ENCODE measurements at places on chromosomes 5 and 9.

DNA sequence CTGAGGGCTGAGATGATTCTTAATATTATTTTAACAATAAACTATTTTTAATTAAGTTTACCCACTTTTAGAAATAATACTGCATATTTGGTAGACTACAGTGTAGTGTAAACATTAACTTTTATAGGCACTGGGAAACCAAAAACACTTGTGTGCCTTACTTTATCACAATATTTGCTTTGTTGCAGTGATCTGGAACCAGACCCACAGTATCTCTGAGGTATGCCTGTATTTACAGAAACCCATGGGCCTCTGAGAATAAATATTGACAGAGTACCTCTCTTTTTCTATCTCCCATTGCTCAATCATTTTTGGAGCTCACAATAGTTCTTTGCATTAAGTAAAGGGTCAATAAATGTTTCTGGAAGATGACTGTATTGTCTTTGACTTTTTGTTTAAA is 73.3 kb downstream of the SLCO4C1 start:
- DNase-seq = no peak

- no peak for DNase-seq
These were observed 140.4 kb upstream of the EGFLAM start for GRCh38 chr5:38117784-38118479.

GRCh38 chr5:15160091-15160490 is 288.5 kb upstream of the ANKH start:
- no peak for DNase-seq

DNA sequence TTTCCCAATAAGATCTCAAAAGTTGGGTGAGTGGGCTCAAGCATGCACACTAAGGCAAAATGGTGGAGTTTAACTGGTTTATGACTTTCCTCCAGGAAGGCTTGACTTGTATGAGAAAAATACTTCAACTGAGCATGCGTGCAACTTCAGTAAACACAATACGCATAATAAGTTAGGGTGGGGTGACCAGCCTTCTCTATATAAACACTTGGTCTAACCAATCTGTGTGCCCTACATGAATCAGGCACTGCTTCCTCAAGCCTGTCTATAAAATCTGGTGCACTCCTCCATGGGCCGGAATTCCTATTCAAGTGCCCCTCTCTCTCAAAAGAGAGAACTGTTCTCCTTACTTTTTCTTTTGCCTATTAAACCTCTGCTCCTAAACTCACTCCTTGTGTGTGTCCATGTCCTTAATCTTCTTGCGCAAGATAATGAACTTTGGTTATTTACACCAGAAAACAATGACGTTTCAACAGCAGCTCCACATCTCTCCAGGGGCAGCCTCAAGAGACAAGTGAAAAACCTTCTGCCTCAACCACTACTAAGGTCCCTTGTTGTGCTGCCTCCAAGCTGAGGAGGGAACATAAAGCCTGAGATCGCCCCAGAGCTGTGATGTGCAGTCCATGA is 352.6 kb downstream of the CAAP1 start:
- DNase-seq = no peak

DNA sequence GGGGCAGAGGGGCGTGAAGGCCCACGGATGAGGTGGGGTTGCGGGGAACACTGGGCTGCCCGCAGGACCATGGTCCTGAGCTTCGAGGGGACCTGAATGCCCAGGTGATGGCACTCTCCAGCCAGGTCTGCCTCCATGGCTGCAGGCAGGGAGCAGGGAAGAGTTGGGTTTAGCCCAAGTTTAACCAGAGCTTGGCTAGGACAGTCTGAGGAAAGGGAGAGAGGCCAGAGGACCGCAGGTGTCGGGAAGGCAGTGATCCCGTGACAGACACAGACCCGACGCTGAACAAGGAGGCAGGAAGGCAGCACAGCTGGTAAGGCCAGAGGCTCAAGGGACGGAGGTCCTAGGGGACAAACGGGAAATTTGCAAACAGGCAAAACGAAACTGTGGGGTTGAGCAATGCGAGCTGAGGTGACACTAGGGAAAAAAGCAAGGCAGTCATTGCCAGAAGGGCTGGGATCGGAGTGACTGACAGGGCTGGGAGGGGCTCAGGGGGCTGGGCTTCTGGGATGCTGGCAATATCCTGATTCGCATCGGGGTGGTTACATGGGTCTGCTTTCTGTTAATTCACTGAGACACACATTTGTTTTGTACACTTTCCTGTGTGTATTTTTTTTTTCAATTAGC is 25.0 kb downstream of the ARPC5L start:
- no peak for DNase-seq

DNA sequence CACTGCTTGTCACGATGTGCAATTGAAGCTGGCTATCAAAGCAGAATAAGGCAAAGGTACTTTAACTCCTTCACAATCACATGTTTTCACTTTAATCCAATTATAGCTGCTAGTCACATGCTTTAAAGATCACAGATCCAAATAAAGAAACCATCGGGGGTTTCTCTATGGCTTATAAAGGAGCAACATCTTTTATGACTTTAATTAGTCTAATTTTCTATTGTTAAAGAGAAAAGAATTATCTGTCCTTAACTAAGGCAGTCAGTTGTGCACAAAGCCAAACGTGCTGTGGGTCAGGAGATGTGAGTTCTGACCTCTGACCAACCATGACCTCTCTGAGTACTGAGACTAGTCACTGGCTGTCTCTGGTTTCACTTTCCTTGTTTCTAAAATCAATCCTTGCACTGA is 561.1 kb downstream of the RAB3C start:
- DNase-seq = no peak

- DNase-seq = no peak
These were observed 46.1 kb upstream of the RIC1 start for GRCh38 chr9:5582835-5583195.

GRCh38 chr9:68947842-68948569 is 65.9 kb downstream of the PRKACG start:
- no peak for DNase-seq

DNA sequence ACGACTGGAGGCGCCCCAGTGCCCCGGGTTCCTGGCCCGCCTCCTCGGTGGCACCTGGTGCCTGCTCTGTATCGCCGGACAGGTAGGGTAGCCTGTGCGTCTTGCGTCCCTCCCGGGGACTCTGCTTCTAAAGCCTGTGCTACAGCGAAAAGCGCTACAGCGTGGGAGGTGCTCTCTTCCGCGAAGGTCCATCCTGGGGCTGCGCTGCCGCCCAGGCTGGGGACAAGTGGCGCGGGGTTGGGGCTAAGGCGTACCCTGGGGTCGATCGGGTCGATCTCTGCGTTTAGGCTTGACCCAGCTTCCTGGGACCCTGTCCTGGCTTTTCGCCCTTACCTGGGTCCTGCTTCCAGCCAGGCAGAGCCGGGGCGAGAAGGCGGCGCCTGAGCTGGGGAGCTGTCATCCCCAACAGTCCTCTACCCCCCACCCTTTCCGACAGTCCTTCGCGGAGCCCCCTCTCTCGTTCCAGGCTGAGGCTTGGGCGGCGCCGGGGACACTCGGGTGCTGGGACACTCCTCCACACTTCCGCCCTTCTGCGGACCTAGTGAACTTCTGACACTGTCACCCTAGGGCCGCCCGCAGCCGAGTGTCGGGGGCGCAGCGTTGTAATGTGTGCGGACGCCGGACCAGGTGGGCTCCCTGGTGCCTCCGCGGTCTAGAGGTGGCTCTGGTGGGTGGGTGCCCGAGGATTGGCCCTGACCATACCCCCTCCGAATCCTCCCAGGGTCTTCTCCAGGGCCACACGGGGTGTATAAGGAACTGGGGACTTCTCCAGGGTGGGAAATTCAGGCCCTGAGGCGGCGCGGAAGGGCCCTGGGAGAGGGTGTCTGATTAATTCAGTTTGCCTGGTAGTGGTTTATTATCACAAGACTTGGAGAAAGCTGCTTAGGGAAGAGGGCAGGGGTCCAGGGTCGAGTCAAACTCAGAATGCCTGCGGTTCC is 328.2 kb downstream of the SH3GL2 start:
- DNase-seq = no peak

GRCh38 chr5:65987982-65988381 is 61.6 kb downstream of the ERBIN start:
- DNase-seq = no peak

DNA sequence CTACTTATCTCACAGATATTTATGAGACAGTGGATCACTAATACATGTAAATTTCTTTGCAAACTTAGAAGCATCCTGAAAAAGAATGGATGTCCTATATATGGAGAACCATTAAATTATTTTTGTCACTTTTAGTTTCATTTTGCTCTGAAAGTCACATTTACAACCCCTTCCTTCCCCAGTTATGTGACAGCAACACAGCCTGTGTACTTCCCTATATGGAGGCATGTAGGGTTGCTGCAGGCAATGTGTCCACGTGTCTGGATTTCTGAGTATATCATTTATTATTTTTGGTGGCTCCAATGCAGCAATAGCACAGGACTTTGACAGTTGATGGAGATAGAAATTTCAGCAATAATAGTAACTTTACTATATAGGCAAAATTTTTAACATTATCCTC is 156.4 kb downstream of the ST8SIA4 start:
- DNase-seq = no peak

DNA sequence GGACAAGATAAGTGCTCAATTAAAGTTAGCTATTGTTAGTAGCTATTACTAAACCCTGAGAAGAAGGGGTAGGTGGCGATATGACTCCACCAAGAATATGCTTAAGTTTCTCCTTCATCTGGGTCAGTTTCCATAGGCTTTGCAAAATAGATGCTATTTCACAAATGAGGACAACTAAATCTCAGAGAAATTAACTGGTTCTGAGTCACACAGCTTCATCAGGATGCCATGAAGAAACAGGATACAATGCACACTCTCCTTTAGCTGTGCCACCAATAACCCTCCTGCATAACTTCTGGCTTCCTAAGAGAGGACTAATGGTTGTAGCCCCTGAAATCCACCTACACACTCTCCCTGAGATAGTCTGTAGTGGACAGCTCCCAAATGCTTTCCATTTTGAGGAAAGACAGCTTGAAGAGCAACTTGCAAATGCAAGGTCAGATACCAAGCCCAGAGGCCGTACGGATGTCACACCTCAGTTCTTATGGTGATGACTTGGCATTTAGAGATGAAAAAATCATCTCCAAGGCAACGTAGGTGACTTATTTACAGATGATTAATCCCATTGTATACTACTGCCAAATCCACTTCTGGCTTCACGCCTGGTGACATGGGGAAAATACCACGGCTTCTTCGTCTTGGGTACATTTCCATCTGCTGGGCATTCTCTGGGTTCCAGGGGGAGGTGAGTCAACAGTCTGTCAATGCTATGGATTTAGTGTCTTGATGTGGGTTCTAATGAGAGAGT is 251.4 kb upstream of the IL12B start:
- DNase-seq = no peak

DNA sequence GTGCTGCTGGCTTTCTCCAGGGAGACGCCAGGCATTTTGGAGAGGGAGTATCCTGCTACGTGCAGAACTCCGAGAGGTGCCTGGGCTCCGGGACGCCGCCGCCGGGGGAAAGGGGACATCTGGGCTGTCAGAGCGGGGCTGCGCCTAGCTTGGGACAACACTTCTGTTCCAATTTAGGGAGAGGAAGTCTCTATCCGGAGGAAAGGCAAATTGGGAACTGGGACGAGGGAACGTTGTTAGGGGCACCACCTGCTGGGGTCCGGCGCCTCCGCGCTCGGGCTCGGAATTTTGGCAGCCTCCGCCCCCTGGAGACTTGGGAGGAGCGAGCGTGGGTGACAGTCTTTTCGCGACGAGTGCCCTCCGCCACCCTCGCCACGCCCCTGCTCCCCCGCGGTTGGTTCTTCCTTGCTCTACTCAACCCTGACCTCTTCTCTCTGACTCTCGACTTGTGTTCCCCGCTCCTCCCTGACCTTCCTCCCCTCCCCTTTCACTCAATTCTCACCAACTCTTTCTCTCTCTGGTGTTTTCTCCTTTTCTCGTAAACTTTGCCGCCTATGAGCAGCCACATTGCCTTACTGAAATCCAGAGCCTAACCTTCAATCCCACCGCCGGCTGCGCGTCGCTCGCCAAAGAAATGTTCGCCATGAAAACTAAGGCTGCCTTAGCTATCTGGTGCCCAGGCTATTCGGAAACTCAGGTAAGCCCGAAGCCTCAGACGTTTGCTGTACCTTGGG is 1.6 kb downstream of the TSLP start:
- peak; percentile 23 for DNase-seq

DNA sequence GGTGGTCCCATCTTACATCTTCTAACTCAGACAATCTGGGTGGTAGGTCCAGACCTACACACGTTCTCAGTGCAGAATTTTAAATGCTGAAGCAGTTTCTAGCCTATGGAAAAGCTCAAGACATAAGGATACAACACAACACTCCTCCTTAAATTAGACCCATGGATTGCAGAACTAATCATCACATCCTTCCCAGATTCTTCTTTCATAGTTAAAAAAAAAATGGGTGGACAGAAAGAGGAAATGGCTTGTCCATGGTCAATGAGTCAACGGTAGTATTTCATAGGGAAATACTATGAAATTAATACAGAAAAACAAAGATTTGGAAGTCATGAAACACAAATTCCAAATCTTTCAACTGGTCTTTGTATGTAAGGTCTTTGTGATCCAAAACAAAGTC is 106.9 kb downstream of the PAPPA start:
- DNase-seq = no peak

DNA sequence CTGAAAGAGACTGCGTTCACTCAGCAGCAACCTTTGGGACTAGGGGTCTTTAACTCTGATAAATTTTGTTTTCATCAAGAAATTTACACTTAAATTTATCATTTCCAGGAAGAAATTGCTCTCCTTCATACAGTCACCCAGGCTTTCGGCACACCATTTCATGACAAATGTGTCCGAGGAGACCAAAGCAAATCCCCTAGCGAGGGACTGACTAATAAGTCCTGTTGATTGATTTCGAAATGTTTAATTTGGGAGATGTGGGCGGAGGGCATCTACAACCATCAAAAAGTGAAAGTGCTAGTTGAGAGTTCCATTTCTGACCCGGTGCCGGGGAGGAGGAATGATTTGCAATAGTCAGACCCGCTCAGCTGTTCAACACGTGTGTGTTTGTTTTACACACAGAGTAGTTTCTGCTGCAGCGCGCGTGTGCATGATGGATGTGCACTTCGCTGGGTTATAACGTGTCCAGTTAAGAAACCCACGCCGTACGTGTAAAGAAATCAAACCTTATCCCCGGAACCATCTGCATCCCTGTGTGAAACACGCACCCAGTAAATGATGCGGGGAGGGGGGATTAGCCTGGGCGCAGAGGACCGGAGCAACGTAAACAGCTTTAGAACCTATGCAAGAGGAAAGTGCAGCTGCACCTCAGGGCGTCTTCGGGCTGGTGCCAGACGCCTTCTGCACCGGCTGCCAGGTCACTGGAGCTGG is 845 bp upstream of the NR4A3 start:
- DNase-seq = no peak

GRCh38 chr9:137083394-137084004 is 3.3 kb upstream of the MAN1B1 start:
- DNase-seq = no peak

GRCh38 chr5:143583409-143583808 is 179.9 kb upstream of the NR3C1 start:
- no peak for DNase-seq

DNA sequence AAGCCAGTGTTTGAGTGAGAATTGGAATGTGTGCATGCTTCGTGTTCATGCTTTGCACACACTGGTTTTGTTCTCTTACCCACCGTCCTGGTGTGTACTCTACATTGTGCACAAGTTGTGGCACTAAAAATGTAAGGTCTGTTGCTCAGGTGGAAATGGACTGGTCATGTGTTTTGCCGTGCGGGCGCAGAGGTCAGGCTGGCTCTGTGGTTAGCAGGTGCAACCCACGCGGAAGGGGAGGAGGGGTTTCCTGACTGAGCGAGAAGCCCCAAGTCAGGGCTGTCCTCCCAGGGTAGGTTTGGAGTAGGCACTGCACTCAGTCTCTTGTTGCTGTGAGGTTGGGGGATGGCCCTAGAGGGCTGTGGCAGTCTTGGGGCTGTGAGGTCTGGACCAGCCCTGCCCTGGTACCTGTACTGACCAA is 86.6 kb downstream of the EHMT1 start:
- no peak for DNase-seq

All from activated gamma-delta T cell (primary cell).